CD4-positive, alpha-beta T cell treated with Interleukin-6 at 100 ng/mL for 8 hours (primary cell): ENCODE measurements at places on chromosomes 3 and 15.
A peak's percentile ranks its signal among the peaks of the same experiment; 100 is the strongest.

DNA sequence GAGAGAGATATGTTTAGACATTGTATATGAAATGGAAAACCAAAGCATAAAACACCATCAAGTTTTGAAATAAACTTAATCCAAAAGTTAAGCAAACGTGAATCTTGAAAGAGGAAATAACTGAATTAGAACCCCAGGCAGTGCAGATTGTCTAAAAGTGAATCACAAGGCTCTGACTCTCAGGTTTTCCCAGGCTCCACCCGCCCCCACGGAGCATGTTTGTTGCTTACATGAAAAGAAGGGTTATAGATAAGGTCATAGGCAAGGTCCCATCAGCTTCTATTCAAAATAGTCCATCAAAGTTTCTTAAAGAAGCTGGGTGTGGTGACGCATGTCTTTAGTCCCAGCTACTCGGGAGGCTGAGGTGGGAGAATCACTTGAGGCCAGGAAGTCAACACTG lies 29.0 kb upstream of the SLMAP start:
- DNase-seq = no peak

GRCh38 chr3:30467596-30468238 lies 138.7 kb upstream of the TGFBR2 start:
- DNase-seq = no peak

- DNase-seq = peak; percentile 3
Measured at GRCh38 chr3:36700537-36701248, 63.7 kb downstream of the DCLK3 start.

DNA sequence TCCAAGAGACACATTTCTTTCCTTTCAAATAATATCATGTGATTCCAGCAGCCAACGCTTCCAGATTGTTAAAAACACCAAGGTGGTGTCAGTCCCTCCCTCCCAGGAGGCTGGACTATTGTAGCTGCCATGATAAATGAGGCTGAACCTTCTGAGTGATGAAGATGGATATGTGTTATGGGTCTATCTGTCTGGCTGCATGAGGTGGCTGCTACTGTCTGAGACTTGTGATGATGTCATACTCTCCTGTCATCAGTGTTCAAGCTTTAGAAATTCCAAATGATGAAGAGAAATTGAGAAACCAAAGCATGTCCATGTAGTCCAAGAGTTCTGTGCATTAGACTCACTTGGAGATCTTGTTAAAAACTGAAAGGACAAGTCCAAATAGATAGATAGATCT lies 683.0 kb downstream of the NTRK3 start:
- no peak for DNase-seq

DNA sequence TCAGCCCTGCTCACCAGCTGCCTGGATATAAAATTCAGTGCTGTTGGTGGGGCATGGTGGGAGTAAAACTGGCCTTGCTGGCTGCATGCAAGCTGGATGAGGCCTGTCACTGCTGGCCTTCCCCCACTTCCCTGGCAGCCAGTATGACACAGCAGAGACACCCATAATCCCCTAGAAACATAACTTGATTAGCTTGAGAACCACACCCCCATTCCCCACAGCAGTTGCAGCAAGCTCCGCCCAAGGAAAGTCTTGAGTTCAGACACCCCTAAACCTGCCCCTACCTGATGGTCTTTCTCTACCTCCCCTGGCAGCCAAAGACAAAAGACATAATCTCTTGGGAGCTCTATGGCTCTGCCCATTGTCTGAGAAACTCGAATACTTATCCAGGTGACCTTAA lies 405.1 kb upstream of the NECTIN3 start:
- DNase-seq = no peak

GRCh38 chr3:27554706-27555105 lies 70.5 kb upstream of the SLC4A7 start:
- no peak for DNase-seq

GRCh38 chr15:98855067-98855814 lies 152.4 kb downstream of the PGPEP1L start:
- DNase-seq = no peak

GRCh38 chr3:57998366-57999283 lies 9.6 kb upstream of the FLNB start:
- no peak for DNase-seq

- DNase-seq = no peak
Measured at GRCh38 chr15:42730135-42730534, 6.8 kb downstream of the CDAN1 start.

- DNase-seq = no peak
Measured at GRCh38 chr15:28876131-28876844, 9.5 kb upstream of the APBA2 start.

DNA sequence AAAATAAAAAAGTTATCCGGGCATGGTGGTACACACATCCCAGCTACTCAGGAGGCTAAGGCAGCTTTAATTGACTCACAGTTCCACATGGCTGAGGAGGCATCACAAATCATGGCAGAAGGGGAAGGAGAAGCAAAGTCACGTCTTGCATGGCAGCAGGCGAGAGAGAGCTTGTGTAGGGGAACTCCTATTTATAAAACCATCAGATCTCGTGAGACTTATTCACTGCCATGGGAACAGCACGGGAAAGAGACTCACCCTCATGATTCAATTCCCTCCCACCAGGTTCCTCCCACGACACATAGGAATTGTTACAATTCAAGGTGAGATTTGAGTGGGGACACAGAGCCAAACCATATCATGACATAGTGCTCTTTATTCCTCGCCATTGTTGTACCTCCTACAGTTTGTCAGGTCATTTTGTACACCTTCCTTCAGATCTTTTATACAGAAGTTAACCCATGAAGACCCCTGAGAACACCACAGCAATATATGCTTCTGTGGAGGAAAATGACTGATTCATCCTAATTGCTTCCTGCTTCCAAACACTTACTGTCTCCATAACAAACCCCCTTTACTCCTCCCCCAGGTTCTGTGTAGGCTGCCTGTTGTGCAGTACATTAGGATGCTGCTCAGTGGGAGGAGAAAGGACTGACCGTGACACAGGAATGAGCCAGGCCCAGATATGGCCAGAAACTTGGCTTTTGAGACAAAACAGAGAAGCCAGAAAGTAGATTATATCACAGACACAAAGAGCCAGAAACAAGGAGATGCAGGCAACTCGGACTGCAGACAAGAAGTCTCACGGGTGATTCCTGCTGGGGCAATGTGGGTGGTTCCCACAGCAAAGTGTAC lies 67.9 kb upstream of the HEG1 start:
- no peak for DNase-seq

DNA sequence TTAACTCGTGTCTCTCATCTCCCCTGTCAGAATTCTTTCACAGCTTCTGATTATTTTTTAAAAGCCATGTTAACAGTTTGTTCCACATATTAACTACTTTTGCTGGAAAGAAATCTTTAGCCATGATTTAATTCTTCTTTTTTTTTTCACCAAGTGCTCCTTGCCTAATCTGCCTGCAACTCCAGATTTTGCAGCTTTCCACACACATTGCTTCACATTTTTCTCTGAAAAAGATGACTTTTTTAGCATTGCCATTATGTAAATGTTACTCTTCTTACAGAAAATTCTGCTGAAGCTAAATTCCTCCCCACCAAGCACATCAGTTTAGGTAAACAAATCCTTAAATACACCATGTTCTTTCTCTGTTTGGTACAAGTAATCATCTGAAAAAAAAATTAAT lies 23.4 kb upstream of the PPARG start:
- DNase-seq = no peak

GRCh38 chr3:106773795-106774194 lies 603.4 kb upstream of the CCDC54 start:
- no peak for DNase-seq

GRCh38 chr15:28043691-28044091 lies 55.4 kb downstream of the OCA2 start:
- no peak for DNase-seq

DNA sequence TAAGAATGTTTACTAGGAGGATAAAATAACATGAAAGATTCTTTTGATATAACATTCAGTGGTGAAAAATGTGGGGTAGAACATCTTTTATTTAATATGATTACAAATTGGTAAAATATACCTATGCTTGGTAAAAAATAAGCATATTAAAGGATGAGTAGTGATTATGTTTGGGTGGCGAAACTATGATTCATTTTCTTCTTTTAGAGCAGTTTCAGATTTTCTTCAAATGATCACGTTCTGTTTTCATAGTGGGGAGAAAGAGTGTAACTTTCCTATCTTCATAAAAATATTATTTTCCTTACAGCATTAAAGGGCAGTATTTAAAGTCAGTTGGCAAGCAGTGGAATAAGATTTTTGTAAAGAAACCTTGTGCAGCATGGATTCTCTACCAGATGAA lies 15.5 kb downstream of the DZIP3 start:
- DNase-seq = no peak

DNA sequence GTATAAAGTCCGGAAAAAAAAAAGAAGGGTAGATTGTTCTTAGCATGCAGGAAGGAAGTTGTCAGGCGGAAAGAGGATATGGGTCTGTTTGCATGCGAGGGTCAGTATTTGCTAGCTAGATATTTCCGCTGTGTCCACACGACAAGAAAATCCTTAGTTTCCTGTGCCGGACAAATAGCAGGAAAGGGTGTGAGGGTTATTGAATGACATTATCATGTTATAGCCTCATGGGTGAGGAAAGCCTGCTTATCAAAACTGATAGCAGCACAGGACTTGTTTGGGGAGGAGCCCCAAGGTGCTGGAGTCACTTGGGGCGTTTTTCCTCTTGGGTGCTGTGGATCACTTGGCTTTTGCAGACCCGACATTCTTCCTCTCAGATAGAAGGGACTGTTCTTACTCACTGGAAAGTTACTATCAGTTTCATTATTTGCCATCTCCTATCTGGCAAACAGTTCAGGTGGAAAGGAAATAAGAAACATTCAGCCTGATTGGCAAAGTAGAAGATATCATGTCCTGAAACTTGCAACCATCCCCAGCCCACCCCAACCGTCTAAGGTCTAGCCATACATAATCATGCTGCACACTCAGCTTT lies 127.2 kb upstream of the DPH6 start:
- DNase-seq = no peak

- no peak for DNase-seq
Measured at GRCh38 chr15:82045179-82045891, 483 bp downstream of the MEX3B start.

DNA sequence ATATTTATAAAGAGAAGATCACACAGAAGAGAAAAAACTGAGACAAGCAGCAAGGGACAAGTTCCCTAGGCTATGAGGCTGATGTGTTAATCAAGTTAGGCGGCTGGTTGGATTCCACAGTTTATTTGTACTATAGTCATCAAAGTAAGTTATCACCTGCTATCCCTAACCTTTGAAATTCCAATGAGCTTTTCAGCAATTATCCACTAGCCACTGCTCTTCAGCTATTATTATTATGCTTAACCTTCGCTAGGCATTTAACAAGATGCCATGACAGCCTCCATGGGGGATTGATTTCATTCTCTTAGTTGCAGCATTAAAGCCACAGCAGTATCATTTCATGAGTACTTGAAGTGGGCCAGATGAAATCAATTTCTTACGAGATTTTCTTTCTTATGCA lies 699.5 kb upstream of the NAALADL2 start:
- no peak for DNase-seq

GRCh38 chr3:23430781-23431398 lies 227.8 kb downstream of the UBE2E2 start:
- no peak for DNase-seq

- DNase-seq = no peak
Measured at GRCh38 chr15:73303636-73304035, 65.1 kb downstream of the HCN4 start.

GRCh38 chr3:187739094-187739560 lies 6.1 kb downstream of the BCL6 start:
- DNase-seq = peak; percentile 15

- DNase-seq = no peak
Measured at GRCh38 chr15:76674883-76675282, 230.3 kb downstream of the SCAPER start.

DNA sequence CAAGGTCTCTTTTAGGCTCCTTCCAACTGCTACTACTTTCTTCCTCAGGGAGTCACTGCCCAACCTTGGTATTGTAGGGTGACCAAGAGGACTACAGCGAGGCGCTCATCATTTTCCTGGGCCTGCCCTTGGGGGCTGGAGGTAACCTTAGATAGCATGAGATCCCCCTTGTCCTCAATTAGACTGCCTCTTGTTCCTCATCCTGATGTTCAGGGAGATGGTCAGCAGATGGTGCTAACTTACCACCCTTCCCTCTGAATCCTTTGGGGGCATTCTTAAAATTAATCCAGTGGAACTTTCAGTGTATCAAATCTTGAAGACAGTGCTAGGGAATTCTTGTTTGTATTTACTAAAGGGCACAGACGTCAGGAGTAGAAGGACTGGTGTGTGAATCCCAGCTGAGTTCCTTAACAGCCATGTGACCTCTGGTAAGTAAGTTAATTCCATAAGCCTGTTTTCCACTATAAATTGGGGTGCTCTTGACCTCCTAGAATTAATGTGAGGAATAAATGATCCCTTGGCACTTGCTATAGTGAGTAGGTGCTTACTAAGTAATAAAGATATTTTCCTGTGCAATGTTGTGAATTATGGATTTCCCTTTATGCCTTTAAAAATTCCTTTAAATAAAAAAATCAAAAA lies 4.1 kb upstream of the CLPX start:
- peak; percentile 7 for DNase-seq

DNA sequence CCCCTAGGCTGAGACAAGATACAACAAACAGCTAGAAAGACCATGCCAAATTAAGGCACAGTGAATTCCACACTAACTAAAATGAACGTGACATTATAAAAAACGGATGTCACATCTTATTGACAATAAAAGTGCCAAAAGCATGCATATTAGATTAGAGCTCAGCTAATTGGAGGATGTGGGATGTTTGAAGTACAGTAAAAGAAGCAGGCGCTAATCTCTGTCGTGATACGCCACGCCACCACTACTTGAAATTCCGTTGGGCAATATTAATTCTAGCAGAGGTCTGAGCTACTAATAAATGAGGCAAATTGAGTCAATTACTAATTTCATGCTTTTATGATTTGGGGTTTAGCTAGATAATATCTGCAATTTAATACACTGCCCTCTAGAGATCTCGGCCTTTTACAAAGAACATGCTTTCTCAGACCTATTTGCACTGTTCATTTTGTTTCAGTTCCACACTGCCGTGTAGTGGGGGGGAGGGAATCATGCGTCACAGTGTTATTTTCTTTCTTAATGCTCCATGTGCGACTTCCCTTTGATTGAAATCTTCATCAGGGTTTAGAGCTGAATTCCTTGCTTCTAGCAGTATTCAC lies 52.9 kb upstream of the ROBO2 start:
- no peak for DNase-seq

GRCh38 chr3:188060840-188061544 lies 93.0 kb upstream of the LPP start:
- DNase-seq = peak; percentile 44

DNA sequence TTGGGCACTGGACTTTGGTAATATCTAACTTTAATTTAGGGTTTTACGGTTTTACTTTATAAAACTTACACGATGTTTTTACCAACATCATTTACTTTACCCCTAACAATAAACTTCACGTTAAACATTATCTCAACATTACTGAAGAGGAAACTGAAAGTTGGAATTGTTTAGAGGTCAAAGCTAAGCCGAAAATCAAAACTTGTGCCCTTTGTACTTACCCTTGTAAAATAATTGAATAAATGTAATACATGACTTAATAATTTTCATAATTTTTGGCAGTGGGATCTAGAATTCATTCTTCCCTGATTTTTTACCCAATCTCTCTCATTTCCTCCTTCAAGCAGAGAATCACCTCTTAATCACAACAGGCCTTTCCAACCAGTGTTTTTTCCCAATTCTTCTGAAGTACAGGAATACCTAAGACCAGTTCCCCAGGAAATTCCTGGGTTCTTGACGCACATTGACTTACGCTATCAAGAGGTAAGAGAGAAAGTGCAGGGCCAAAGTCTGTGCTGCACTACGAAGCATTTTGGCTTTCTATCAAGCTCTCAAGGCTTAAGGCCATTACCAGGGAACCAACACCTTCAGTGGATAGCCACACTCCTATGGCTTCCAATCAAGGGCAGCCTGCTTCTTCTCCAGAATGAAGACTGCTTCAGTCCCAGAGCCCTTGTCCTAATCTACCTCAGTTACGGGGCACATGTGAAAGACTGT lies 11.9 kb upstream of the SEMA6D start:
- no peak for DNase-seq
